Endothelial cell (in vitro differentiated cells): ENCODE measurements at places on chromosomes 5 and 9. TPM values are rescaled to one million over a fixed set of nuclear protein-coding genes. Genes with fewer than 3 reads are reported as not detected.

DNA sequence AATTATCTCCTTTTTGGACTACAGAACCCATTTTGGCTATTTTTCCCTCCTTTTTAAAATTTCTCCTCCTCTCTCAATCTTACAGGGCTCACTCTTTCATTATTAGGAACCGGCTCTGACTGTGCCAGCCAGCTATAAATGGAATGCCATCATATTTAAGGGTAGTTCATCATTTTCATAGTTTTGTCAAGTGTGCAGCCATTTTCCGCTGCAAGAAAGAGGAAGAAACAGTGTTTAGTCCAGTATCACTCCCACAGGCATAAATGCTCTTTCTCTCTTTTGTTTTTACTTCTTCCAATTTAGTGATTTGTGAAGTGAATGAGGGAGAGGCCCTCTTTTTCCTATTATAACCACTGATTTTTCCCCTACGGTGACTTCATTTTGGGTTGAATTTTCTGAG lies 290.0 kb downstream of the NR3C1 start:
- H3K4me3 ChIP-seq, result peak overlapping the region; percentile 35
- no peak for DNase-seq
- no peaks in the 10 kb centered on the region for H3K36me3 ChIP-seq
- no peak overlapping the region for H3K27ac ChIP-seq
- H3K27me3 ChIP-seq, result peaks cover 4% of the 10 kb centered on the region

DNA sequence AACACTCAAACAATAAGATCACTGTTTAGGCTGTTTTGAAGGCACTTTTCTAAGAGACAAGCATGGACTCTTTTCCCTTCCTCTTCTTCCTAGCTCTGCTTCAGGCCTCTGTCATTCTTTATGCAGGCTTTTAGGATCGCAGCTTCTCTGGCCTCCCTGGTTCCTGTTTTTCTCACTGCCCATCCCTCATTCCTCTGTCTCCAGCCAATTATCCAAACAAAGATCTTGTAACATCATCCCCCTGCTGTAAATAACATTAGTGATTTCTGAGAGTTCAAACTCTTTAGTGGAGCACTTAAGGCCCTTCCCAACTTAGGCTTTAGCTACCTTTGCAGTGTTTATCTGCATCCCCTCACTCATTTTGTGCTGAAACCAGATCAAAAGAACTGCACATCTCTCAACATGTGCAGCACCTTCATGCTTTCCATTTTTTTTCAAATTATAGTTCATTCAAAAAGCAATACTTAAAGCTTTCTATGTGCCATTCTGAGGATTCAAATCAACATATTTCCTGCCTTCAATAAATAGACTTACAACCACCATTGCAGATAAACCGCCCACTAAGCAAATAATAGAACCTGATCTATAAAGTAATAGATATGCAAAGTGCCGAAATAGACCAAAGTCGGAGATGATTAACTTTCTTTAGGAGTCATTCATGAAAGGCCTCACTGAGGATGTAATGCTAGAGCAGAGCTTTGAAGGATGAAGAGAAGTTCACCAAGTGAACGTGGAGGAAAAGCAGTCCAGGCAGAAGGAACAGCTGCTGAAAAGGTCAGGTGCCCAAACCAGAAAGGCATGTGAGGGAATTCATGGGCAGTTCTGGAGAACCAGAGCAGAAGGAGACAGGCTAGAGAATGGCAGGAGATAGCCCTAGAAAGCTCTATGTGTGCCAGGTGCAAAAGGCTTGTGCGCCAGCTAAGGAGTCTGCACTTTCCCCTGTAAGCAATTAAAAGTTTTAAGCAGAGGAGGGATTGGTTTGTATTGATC lies 95.8 kb upstream of the ZNF366 start:
- no peak overlapping the region for H3K27ac ChIP-seq
- DNase-seq, result no peak
- peaks cover 15% of the 10 kb centered on the region for H3K4me1 ChIP-seq
- H3K27me3 ChIP-seq, result peaks cover 1% of the 10 kb centered on the region
- H3K36me3 ChIP-seq, result peaks cover 10% of the 10 kb centered on the region
- H3K4me3 ChIP-seq, result no peak overlapping the region

- peaks cover 2% of the 10 kb centered on the region for H3K27me3 ChIP-seq
- H3K27ac ChIP-seq, result peak overlapping the region; percentile 50
- DNase-seq, result peak; percentile 39
- peaks cover 39% of the 10 kb centered on the region for H3K4me1 ChIP-seq
Measured at GRCh38 chr5:36389245-36389644, 87.5 kb upstream of the RANBP3L start.

DNA sequence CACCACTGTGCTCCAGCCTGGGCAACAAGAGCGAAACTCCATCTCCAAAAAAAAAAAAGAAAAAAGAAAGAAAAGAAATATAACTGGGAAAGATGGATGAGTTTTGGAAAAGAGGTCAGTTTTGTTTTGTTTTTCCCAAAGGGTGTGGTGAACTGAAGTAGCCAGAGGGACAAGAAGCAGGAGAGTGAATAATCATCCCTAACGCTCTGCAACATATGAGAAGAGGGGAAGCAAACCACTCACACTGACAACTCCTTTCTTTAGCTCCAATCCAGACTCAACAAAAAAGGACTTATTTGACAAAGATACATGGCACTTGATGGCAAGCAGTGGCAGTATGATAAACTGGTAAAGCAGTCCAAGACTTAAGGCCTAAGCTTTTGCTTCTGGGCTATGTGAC lies 176.1 kb upstream of the HMHB1 start:
- no peaks in the 10 kb centered on the region for H3K4me1 ChIP-seq
- H3K4me3 ChIP-seq, result no peak overlapping the region
- H3K36me3 ChIP-seq, result no peaks in the 10 kb centered on the region
- H3K27ac ChIP-seq, result no peak overlapping the region
- no peak for DNase-seq
- no peaks in the 10 kb centered on the region for H3K27me3 ChIP-seq

GRCh38 chr9:88831713-88832407 lies 159.4 kb upstream of the S1PR3 start:
- peaks cover 1% of the 10 kb centered on the region for H3K27me3 ChIP-seq
- peak overlapping the region; percentile 1 for H3K27ac ChIP-seq
- H3K4me1 ChIP-seq, result peaks cover 17% of the 10 kb centered on the region
- peak overlapping the region; percentile 8 for H3K4me3 ChIP-seq
- no peaks in the 10 kb centered on the region for H3K36me3 ChIP-seq

DNA sequence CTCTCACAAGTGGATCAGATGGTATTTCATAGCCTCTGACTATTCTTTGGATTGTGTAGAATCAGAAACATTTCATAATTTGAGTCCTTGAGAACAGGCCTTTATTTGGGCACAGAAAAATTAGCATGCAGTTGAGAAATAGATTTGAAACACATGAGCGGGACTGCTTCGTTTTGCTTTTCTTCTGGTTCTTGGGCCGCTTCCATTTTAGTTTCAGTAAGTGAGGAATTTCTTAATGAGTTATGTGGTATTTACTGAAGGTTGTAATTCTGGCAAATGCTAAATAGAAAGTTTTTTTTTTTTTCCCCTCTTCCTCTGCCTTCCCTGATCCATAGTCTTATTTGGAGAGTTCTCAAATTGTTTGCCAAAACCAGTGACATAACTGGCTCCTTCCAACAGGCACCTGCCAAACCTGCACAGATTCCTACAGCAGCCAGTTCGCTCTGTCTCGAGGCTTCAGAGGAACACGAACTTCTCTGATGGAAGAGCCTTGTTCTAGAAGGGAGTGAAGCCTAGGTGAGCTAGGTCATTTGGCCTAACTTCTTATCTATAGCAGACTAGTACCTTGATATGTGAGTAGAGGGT lies 71.2 kb upstream of the SLC28A3 start:
- no peak overlapping the region for H3K27ac ChIP-seq
- H3K36me3 ChIP-seq, result no peaks in the 10 kb centered on the region
- H3K4me3 ChIP-seq, result no peak overlapping the region
- no peak for DNase-seq

- H3K4me1 ChIP-seq, result no peaks in the 10 kb centered on the region
- no peaks in the 10 kb centered on the region for H3K36me3 ChIP-seq
- H3K4me3 ChIP-seq, result no peak overlapping the region
- DNase-seq, result no peak
- H3K27me3 ChIP-seq, result peaks cover 6% of the 10 kb centered on the region
- no peak overlapping the region for H3K27ac ChIP-seq
Measured at GRCh38 chr5:175573493-175574269, 84.2 kb upstream of the HRH2 start.

DNA sequence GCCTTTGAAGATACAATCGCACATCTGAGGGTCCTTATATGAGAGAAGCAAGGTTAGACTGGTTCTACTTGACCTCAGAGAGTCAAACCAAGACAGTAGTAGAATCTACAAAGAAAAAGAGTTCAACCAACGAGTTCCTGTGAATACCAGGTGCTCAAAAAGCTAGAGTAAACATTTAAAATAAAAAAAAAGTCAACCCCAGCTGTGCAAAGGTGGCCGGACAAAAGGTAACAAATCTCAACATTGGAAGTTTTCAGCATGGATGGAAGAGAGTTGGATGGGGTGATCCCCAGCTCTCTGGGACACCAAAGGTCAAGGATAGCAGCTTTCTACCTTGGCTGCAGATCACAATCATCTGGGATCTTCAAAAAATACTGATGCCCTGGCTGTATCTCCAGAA lies 14.4 kb downstream of the SHB start:
- no peak overlapping the region for H3K4me3 ChIP-seq
- H3K27me3 ChIP-seq, result peaks cover 2% of the 10 kb centered on the region
- peaks cover 20% of the 10 kb centered on the region for H3K4me1 ChIP-seq
- no peak overlapping the region for H3K27ac ChIP-seq
- DNase-seq, result no peak
- H3K36me3 ChIP-seq, result no peaks in the 10 kb centered on the region

GRCh38 chr5:83071286-83072051 lies 5.7 kb downstream of the TMEM167A start:
- H3K27me3 ChIP-seq, result no peaks in the 10 kb centered on the region
- no peaks in the 10 kb centered on the region for H3K36me3 ChIP-seq
- DNase-seq, result no peak
- no peak overlapping the region for H3K27ac ChIP-seq

DNA sequence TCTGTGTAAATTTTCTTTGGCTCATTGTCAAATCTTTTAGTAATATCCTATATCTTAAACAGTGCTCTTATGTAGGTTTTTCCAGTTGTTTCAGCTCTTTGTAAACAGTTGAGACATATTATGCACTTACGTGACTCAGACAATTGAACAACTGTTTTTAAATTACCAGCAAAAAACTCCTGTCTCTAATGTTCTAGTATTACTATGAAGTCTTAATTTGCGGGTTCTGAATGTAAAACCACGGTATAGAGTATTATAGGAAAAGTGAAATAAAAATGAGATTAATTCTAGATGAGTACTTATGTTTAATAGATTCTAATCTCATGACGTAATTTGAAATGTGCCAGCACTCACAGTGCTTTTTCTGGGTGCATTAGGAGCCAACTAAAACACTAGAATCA lies 136.0 kb downstream of the GDNF start:
- no peaks in the 10 kb centered on the region for H3K4me1 ChIP-seq
- no peak overlapping the region for H3K4me3 ChIP-seq
- DNase-seq, result no peak
- no peaks in the 10 kb centered on the region for H3K36me3 ChIP-seq
- no peak overlapping the region for H3K27ac ChIP-seq

GRCh38 chr9:35258660-35259474 lies 97.1 kb downstream of the UNC13B start:
- no peaks in the 10 kb centered on the region for H3K4me1 ChIP-seq
- no peak overlapping the region for H3K27ac ChIP-seq

Gene PIP5K1B
- total RNA-seq, result 1.8 TPM

DNA sequence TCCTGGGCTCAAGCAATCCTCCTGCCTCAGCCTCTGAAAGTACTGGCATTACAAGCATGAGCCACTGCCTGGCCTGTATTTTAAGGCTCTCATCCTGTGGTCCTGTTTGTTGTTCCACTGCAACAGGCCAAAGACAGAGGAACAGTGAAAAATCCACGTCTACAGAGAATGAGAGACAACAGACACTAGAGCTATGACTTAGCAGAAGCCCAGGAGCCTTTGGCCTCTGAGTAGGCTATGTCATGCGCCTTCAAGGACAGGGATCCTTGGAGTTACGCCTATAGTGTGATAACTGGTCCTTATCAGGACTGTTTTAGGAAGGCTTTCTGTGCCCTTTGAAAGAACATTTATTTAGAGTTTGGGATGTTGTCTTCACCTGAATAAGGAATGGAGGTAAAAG lies 10.5 kb downstream of the POC5 start:
- no peaks in the 10 kb centered on the region for H3K27me3 ChIP-seq
- peaks cover 14% of the 10 kb centered on the region for H3K36me3 ChIP-seq
- no peak overlapping the region for H3K4me3 ChIP-seq

Gene FOXD4L5
- total RNA-seq, result 0.10 TPM

DNA sequence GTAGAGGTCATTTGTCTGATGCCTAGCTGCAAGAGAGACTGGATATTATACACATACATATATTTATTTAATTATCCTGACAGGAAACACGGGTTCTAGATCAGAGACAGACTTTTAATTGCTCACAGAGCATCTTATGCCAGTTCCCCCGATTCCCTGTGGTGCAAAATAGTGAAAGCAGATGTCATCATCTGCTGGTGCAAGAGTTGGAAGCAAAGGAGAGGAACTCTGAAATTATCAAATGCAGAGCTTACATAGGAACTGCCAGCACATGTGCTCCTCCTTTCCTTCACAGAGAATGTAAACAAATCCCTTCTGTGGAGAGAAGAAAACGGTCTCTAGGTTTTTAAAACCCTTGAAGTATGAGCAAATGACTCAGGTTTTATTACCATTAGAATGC lies 69.3 kb downstream of the DTWD2 start:
- H3K27ac ChIP-seq, result no peak overlapping the region
- no peaks in the 10 kb centered on the region for H3K27me3 ChIP-seq
- H3K36me3 ChIP-seq, result no peaks in the 10 kb centered on the region
- no peak for DNase-seq
- H3K4me1 ChIP-seq, result peaks cover 8% of the 10 kb centered on the region
- no peak overlapping the region for H3K4me3 ChIP-seq

Gene NFIL3
- total RNA-seq, result 9.6 TPM

GRCh38 chr5:54837093-54837492 lies 148.3 kb downstream of the ESM1 start:
- H3K36me3 ChIP-seq, result no peaks in the 10 kb centered on the region
- H3K4me3 ChIP-seq, result no peak overlapping the region
- H3K4me1 ChIP-seq, result peaks cover 13% of the 10 kb centered on the region
- DNase-seq, result no peak
- no peak overlapping the region for H3K27ac ChIP-seq

DNA sequence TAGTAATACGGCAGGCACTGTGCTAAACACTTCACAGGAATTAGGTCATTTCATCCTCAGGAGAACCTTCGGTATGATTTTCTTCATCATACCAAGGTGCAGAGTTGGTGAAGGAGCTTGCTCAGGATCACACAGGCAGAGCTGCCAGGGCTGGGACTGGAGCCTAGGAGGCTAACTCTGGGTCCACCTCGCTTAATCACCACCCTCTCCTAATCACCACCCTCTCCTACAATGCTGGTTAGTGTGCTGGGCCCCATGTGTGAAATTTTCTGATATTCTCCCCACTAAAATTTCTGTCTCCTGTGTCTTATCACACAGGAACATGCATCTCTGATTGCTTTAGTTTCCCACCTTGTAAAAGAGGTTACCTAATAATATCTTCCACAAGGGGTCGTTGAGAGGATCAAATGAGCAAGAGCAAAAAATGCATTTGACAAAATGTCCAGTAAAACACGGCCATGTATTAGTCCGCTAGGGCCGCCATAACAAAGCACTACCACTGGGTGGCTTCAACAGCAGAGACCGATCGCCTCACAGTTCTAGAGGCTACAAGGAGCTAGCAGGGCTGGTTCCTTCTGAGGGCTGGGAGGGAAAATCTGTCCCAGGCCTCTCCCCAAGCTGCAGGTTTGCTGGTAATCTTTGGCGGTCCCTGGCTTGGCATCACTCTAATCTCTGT lies 128.2 kb upstream of the NFIB start:
- H3K4me3 ChIP-seq, result no peak overlapping the region
- H3K36me3 ChIP-seq, result no peaks in the 10 kb centered on the region
- H3K27ac ChIP-seq, result no peak overlapping the region
- H3K27me3 ChIP-seq, result peaks cover 3% of the 10 kb centered on the region
